ENCODE measurements at places on chromosomes 5 and 9.

GRCh38 chr9:35027860-35028259 is 38.3 kb downstream of the DNAJB5 start:
- DNase-seq = no peak

- no peak for DNase-seq
Measured at GRCh38 chr5:38105231-38105570, 153.2 kb upstream of the EGFLAM start.

GRCh38 chr5:35777358-35778087 is 79.2 kb upstream of the IL7R start:
- peak; percentile 61 for DNase-seq

DNA sequence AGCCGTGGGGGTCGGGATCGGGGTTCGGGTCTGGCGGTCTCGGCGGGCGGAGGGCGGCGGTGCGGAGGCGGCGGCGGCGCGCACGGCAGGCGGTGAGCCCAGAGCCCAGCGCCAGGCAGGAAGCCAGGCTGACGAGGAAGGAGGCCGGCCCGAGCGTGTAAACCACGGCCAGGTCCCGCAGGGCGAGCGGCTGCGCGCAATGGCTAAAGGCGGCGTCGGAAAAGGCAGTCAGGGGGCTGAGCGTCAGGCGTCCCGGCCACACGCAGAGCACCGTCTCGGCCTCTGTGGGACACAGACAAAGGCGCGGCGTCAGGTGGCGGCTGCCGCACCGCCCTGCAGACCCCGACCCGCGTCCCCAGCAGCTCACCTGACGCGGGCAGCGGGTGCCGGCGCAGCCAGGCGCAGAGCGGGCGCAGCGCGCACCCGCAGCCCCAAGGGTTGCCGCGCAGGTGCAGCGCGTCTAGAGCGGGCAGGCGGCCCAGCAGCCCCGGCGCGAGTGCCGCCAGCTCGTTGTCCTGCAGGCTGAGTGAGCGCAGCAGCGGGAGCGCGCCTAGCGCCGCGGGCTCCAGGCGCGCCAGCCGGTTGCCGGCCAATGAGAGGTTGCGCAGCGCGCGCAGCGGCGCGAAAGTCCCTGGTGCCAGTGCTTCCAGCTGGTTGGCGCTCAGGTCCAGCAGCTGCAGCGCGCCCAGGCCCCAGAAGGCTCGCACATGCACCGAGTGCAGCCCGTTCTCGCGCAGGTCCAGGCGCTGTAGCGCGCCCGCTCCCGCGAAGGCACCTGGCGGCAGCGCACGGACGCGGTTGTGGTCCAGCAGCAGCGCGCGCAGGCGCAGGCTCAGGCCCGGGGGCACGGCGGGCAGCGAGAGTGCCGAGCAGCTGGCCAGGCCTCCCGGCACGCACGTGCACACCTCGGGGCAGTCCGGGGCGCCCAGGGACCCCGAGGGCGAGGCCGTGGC is 671 bp downstream of the LRRC26 start:
- DNase-seq = no peak
